ENCODE measurements at places on chromosomes 12 and 14.

- DNase-seq = no peak
These were observed 463.4 kb upstream of the TMEM132C start for GRCh38 chr12:127803545-127803944.

DNA sequence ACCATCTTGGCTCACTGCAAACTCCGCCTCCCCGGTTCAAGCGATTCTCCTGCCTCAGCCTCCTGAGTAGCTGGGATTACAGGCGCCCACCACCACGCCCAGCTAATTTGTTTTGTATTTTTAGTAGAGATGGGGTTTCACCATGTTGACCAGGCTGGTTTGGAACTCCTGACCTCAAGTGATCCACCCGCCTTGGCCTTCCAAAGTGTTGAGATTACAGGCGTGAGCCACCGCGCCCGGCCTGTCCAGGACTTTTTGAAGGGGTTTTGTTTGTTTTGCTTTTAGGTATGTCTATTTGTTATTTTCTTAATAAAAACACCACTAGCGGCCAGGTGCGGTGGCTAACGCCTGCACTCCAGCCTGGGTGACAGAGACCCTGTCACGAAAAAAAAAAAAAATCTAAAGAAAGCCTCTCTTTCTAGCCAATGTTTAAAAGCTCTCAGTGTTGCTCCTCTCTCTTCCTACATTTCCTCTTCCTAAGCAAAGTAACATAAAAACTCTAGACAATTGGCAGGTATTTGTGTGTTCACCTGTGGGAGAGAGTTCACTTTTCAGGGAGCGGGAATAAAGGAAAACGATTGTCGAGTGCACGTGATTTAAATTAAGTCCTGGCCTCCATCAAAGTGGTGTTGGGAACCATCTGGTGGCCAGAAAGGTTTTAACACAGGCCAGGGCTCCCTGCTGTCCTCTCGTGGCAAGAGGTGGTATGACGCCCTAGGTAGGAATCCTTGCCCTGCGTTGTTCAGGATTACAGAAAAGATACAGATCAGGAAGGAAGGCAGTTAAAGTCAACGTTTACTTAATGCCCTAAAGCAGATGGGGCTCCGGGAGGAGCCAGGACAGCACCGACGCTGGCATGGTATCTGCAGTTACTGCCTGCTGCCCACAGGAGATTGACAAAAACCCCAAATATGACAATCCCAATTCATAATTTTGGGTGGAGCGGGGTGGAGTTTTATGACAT lies 36.2 kb upstream of the ATP23 start:
- peak; percentile 86 for DNase-seq

- DNase-seq = no peak
These were observed 59.4 kb downstream of the PITPNM2 start for GRCh38 chr12:123091230-123092150.

DNA sequence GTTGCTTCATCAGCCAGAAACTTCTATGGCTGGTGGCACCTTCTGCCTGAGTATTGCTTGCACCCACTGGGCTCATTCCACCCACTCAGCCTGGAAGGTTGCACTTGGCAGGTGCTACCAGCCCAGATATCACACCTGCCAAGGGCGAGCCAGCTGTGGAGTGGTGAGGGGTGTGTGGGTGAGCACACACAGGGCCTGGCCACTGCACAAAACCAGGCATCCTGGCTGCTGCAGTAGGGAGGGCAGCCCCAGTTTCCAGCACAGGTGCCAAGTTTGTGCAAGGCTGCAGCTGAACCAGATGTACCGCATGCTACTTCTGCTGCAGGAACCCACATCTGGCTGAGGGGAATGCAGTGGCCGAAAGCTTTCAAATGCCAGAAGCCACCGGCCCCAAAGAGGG lies 1147.8 kb downstream of the FSCB start:
- no peak for DNase-seq

DNA sequence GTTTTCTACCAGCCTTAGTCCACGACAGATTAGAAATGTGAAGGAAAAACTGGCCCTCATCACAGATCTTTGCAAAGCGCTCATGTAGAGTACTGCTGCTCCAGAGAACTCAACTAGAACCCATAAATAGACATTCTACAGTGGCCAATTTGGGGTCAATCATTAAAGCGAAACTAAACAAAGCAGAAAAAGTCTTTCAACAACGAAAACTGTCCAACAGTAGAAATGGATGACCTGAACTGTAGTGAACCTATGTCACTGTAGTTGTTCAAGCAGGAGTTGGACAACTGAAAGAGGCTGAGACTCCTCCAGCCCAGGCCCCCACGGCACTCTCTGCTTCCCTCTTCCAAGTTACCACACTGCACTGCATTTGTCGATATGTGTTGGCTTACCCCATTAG lies 472.6 kb downstream of the BCAT1 start:
- no peak for DNase-seq

DNA sequence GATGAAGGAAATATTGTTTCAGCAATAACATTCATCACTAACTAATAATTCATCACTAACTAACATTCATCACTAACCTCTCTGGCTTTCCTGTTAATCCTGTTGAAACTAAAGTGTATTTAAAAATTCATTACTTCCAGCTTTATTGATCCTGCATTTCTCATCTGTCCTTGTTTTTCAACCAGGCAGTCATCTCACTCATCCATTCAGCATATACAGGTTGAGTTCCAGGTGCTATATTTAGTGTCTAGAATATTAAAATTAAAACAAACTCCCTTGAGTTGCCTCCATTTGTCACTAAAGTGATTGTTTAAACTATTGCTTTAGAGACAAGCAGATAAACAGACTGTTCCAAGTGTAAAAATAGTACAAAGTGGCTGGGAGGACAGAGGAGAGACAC lies 58.1 kb downstream of the ATXN7L3B start:
- no peak for DNase-seq

- no peak for DNase-seq
These were observed 101.6 kb upstream of the PLXNC1 start for GRCh38 chr12:94046626-94047410.

DNA sequence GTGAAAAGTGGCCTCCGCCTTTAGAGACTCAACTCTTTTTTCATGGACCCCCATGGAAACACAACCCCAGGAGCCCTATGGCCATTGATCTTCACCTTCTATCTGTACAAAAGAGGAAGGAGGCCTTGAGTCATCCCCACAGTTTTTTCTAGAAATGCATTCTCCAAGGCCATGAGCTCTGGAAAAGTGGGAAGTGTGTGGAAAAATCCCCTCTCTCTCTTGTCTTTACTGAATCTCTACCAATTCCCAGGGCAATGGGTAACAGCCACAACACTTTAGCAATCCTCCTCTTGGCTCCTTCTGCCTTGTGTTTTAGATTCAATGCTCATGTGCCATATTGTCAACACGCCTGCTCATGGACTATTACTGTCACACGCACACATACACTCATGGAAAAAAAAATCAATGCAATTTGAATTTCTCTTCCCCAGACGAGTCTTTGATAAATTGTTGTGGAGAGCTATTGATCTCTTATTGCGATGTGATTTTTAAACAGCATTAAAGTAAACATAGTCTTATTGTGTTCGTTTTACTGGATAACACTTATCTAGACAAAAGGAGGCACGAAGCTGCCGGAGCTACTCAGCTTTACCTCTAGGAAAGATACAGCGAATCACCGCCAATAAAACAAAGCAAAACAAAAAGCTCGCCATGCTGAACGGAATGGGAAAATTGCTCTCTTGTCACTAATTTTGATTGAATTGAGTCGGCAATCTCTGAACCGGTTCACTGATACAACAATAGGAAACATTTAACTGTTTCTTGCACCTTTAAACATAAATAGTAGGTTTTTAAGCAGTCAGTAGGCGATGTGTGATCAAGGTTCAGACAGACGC lies 260.3 kb downstream of the VRK1 start:
- DNase-seq = no peak

DNA sequence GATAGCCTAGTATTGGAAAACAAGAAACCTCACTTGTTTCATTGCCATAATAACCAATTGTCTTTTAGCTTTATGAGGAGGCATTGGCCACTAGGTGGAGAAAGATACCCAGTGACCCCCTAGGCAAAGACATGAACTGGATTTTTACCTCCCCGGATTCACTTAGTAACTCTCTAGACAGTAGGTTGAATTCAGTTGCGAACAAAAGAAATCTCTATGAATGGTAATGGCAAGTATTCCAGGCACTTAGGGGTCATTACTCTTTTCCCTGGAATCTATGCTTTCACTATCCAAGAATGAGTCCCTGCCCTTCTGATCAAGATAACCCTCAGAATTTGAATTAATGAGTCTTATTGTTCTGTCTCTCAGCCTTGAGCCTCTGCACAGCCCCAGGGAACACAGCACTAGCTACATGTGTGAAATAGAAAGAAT lies 29.5 kb upstream of the RHOJ start:
- no peak for DNase-seq

DNA sequence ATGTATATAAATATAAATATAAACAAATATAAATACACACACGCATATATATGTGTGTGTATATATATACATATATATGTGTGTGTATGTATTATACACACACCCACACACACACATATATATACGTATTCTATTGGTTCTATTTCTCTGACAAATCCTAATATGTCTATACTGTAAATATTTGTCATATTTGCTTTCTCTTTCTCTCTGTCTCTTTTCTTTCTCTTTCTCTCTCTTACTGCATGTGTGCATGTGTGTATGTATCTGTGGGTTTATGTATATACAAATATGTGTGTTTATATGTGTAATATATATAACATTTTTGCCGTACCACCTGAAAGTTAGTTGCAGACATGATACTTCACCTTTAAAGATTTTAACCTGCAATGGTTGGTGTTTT lies 174.2 kb upstream of the PLEKHG7 start:
- DNase-seq = no peak

- no peak for DNase-seq
These were observed 85.9 kb downstream of the FBXW8 start for GRCh38 chr12:116996621-116997020.

DNA sequence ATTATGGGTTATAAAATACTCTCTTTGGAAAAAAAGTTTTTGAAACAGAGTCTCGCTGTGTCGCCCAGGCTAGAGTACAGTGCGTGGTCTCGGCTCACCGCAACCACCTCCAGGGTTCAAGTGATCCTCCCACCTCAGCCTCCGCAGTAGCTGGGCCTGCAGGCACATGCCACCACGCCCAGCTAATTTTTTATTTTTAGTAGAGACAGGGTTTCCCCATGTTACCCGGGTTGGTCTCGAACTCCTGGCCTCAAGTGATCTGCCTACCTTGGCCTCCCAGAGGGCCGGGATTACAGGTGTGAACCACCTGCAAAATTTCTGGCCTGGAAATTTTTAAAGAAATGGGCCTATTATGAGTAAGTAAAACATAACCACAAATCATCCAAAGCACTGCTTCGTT lies 3.8 kb downstream of the USP15 start:
- DNase-seq = no peak
